Right kidney (tissue), 9 donors: ENCODE measurements at places on chromosomes 11 and 22.

DNA sequence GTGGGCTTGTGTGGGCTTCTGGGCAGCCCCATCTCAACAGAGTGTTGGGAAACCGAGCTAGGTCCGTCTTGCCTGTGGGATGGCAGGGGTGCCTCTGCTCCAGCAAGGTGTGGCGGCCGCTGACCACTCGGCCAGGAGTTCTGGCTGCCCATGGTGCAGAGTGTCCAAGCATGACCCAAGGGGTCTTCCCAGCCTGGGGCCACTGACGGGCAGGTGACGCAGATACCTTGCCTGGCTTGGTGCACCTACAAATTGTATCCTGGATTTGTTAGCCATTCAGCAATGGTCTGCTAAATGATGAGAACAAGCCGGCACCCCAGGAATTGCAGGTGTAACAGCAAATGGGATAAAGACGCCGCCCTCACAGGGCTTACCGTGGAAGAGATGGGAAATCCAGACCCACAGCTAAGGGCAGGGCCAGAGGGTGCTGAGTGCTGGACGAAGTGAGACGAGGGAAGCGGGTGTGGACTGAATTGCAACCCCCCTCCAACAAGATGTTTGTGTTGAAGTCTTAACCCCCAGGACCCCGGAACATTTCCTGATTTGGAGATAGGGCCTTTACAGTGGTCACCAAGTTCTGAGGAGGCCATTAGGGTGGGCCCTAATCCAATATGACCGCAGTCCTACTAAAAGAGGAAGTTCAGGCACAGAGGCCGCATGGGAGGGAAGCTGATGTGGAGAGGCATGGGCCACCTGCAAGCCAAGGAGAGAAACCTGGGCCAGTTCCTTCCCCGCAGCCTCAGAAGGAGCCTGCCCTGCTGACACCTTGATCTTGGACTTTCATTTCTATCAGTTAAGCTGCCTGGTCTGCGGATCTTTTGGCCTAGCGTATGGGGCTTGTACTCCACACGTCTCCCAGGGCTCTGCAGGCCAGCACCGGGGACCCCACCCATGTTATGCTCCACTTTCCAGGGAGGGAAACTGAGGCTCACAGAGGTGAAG, 45.2 kb upstream of the LINC01488 start:
- DNase-seq = no peak

- no peak for DNase-seq
Observed at GRCh38 chr11:6648501-6648900, 7.1 kb downstream of the DCHS1 start.

- DNase-seq = peak; percentile 49
Observed at GRCh38 chr11:112797092-112797491, 164.1 kb upstream of the NCAM1 start.

- DNase-seq = no peak
Observed at GRCh38 chr11:85118151-85118550, 509.0 kb downstream of the DLG2 start.

- no peak for DNase-seq
Observed at GRCh38 chr22:33167998-33168790, 110.0 kb upstream of the SYN3 start.

GRCh38 chr22:37002633-37003032, 16.6 kb downstream of the TST start:
- no peak for DNase-seq

DNA sequence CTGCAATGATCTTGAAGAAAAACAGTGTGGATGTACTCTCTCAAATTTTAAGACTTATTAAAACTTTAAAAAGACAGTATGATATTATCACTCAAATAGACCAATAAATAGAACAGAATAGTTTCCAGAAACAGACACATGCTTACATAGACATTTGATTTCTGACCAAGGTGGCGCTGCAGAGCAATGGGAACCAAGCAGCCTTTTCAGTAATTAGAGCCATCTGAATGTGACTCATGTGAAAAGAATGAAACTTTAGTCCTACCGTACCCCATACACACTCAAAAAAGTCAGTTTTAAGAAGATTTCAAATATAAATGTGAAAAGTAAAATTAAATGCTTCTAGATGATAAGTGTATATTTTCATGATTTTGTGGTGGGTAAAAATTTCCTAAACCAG, 74.2 kb upstream of the MS4A8 start:
- DNase-seq = no peak
